ENCODE measurements at places on chromosomes 6 and 20.

DNA sequence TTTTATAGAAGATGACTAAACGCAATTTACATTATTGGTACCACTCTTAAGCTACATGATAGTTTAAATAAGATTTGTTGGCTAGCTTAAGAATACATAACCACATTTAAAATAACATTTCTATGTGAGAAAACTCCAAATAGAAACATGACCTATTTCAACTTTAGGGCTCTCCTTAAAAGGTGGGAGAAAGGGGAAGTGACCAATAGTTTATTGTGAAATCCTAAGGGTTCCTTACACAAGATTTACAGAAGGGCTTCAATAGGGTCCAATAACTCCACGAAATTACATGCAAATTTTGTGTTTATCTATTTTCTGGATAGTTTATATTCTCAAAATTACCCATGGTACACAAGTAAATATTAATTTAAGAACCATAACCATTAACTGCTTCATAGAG lies 91.6 kb upstream of the DST start:
- DNase-seq, result no peak

DNA sequence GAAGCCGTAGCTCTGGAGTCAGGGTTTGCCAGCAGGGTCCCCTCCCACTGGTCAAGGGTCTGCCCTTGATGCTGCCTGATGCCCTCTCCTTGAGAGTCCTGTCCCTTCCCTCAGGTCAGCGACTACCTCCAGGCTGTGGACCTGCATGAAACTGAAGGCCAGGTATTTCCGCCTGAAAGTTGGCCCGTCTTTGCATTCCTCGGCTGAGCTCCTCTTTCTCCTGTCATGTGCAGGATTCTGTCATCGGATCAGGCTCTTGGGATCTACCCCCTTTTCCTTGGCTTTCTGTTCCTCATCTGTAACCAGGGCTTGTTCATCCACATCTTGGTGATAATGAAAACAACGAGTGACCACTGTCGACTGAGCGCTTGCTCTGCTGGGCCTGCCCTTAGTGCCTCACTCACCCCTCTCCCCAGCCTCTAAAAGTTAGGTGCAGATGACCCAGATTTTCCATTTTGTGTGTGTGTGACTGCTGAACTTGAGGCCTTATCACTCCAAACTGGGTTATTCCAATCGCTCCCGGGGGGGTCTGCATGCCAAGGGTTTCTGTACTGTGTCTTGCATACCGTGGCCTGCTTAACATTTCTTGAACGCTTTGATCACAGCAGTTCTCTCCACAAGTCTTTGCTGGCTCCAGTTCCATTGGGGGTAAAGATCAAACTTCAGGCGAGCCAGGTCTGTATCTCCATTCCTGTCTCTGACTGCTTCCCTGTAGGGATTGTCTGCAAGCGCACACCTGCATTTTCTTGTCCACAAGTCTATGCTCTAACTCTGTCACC lies 81.6 kb downstream of the DTD1 start:
- no peak for DNase-seq

GRCh38 chr6:161091972-161092701 lies 100.6 kb downstream of the MAP3K4 start:
- no peak for DNase-seq

GRCh38 chr6:107082045-107082444 lies 33.3 kb downstream of the BEND3 start:
- no peak for DNase-seq

DNA sequence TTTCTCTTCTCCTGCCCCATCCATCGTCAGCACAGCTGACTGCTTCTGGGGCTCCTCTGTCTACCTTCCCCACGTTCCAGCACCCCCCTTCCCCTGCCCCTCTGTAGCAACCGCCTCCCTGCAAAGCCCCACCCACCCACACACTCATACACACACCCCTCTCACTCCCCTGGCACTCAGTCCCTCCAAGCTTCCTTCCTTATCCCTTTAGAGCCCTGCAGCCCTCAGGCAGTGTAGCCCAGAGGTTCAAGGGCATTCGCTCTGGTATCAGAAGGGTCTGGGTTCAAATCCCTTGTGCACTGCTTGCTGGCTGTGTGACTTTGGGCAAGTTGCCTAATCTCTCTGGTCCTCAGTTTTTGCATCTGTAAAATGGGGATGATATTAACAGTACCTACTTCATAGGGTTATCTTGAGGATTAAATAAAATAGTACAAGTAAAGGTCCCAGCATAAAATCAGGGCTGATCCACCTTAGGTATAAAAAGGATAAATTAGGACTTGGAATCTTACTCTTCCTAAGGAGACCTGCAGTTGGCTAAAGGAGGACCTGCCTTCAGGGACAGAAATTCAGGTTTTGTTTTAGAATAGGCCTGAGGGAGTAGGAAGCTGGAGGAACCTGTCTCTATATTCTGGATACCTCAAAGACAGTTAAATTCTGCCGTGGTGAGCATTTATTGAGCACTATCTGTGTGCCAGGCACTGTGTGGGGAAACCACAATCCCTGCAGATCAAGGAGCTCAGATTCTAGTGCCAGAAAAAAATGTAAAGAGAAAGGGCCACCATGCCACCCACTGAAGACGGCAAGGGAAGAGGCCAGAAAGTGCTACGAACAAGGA lies 94.1 kb downstream of the SNX5 start:
- no peak for DNase-seq

- DNase-seq, result peak; percentile 30
These were observed 42.0 kb upstream of the KIF16B start for GRCh38 chr20:16615199-16615598.

DNA sequence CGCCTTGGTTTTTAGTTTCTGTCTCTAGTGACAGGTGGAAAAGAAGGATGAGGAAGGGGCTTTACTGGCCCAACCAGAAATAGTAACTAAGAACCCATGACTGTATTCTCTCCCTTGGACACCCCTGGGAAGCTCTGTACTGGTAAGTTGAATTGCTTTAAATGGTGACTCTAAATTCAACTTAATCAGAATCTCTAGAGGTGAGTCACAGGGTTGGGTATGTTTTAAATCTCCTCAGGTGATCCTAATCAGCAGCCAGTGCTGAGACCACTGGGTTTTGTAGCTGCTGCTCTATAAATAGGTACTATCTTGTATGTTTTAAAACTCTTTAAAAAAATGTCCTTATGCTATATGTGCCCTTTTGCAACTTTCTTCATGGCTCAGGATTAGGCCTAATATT lies 314.0 kb upstream of the ECI2 start:
- no peak for DNase-seq

DNA sequence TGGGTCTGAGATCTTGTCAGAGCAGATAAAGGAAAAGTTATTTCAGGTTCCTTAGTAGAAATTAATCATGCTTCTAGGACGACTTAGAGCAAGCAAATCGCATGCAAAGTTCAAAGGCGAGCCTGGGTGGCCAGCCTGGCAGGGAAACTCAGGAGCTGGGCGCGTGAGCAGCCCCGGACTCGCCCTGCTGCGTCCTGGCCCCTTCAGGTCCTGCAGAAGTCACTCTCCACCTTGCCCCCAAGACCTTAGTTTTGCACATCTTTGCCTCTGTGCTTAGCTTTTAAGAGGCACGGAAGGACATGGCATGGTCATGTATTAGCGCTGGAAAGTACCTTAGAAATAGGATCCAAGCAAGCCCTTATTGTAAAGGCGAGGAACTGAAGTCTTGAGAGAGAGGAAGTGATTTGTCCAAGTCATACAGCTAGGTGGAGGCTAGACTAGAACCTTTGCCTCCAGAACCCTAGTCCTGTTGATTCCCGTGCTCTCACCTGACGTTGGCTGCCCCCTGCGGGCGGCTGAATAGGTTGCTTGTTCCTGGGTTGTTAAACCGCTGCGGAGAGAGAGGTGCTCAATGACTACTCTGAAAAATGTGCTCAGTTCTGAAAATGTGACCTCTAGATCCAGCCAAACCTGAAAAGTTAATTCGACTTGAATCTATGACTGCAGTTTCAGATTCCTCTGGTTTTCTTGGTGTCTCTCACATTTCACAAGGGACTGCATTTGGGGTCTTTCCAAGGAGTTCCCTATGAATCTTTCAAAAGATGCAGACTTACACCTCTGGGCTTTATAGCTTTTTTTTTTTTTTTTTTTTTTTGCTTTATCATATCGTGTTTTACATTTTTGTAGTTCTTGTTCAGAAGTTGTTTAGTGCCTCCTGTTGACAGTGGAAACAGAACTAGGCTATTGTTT lies 2.7 kb downstream of the MYB start:
- DNase-seq, result peak; percentile 83

DNA sequence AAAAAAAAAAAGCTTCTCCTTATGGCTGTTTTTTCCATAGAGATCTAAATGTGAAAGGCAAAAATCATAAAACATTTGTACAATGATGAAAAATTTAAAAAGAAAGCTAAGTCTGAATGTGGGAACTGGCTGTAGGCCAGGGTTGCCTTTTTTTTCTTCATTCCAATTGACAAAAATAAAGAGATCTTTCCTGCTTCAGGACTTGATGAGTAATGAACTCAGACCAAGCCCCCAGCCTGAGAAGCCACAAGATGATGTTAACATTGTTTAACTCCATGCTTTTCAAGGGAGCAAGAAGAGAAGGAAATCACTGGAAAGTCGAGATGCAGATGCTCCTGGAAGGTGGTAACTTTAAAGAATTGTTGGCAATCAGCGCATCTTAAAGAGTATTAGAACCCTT lies 41.4 kb downstream of the TRMT6 start:
- DNase-seq, result no peak
